ENCODE measurements at places on chromosomes 1 and 21.

GRCh38 chr1:7967196-7967595 is 5.7 kb downstream of the PARK7 start:
- DNase-seq = no peak

DNA sequence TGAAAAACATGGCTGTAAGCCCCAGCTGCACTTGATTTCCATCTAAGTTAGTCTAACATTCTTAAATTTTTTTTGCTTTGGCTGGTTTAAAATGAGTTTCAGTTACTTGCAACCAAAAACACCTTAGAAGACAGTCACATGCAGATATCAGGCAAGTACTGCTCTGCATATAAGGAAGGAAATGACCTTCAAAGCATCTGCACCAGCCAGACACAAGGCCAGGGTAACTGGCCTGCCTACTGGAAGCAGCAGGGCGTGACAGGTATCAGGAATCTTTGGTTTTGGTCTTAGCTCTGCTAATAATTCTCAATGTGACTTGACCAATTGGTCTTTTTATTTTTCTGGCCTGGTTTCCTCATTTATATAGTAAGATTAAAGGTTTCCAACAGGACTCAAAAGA is 33.5 kb downstream of the SCYL3 start:
- DNase-seq = no peak

GRCh38 chr1:57118948-57119603 is 153.3 kb upstream of the C8B start:
- no peak for DNase-seq

GRCh38 chr1:37448691-37449417 is 25.5 kb upstream of the ZC3H12A start:
- peak; percentile 97 for DNase-seq

- DNase-seq = no peak
Measured at GRCh38 chr1:159994896-159995295, 36.9 kb downstream of the PIGM start.

- no peak for DNase-seq
Measured at GRCh38 chr1:3838788-3839187, 18.2 kb downstream of the CEP104 start.

GRCh38 chr1:84780000-84780716 is 89.9 kb upstream of the SSX2IP start:
- no peak for DNase-seq

DNA sequence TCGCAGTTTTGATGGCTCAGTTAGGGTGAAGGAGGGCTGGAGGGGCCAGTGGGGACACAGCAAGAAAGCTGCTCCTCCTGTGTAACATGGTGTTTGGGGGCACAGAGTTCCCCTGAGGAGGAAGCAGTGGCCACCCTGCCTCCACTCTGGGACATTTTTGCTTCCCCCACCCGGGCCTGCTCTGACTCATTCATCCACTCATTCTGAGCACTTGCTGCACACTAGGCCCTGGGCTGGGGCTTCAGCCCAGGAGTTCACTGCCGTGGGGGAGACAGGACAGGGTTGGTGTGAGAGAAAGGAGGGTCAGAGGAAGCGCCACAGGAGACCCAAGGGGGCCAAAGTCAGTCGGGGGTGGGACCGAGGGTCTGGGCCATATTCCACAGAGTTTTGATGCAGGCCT is 41.4 kb upstream of the ACOT11 start:
- no peak for DNase-seq

GRCh38 chr1:156245451-156246232 is 2.2 kb downstream of the PAQR6 start:
- no peak for DNase-seq

GRCh38 chr1:165799387-165799786 is 28.0 kb upstream of the UCK2 start:
- DNase-seq = no peak

- no peak for DNase-seq
Measured at GRCh38 chr1:197944485-197944884, 27.3 kb downstream of the LHX9 start.

- DNase-seq = no peak
Measured at GRCh38 chr1:144551107-144551542, 41.6 kb upstream of the PPIAL4F start.

DNA sequence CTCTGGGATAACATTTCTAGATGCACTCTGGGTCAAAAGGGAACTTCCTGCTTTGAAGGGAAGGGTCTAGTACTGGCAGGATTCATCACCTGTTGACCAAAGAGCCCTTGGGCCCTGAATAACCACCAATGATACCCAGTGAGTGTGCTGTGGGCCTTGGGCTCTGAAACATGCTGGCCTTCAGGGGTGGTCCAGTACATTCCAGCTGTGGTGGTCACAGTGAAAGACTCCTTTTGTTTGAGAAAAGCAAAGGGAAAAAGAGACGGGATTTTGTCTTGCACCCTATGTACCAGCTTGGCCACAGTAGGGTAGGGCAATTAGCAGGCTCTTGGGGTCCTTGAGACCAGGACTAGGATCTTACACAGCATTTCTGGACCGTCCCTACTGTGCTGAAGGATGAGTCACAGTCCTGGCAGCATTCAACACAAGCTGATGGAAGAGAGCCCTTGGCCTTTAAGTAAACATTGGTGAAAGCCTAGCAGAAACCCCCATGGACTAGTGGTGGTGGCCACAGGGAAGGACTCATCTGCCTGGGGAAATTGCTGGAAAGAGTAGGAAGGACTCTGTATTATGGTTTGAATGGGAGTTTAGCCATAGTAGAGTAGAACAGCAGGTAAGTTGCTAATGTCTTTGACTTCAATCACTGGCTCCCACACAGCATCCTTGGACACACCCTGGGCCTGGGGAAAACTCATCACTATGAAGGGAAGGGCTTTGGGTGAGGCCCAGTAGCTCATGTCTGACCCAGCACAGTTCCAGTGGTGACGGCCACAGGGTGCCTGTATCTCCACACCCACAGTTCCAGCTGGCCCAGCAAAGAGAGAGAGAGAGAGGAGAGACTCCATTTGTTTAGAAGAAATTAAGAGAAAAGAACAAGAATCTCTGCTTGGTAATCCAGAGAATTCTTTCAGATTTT is 87.5 kb downstream of the COL24A1 start:
- DNase-seq = no peak

GRCh38 chr1:44267438-44267837 is 54.2 kb downstream of the DMAP1 start:
- no peak for DNase-seq

DNA sequence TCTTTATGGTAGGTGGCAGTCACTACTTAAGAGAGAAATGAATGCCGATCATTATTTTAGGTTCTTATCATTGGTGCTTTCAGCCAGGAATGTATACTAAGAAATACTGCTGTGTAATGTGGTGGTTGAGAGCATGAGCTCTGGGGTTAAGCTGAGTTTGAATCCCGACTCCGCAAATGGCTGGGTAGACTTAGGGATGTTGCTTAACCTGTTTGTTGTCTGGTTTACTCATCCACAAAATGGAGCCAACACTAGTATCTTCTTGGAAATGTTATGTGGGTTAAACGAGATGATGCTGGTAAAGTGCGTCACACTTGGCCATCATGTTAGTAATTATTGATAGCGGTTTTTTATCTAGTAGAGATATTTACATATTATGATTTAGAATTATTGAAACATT is 83.8 kb downstream of the WDR3 start:
- no peak for DNase-seq

DNA sequence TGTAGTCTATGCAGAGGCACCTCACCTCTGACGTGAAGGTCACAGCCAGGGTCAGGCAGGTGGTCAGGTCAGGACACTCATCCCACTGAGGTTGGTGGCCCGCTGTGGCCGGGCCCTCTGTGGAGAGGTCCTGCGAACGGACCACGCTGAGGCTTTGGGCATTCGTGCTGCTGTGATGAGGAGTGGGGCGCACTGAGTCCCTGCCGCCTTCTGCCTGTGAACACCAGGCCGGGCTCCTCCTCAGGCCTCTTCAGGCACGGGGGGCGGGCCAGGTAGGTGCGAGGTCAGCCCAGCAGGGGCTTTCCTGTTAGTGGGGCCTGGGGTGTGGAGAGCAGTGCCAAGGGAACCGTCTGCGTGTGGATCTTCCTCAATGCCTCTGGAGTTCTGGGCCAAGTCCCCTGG is 39.0 kb downstream of the COQ8A start:
- DNase-seq = no peak

GRCh38 chr1:166133276-166133841 is 33.4 kb downstream of the FAM78B start:
- DNase-seq = no peak

- peak; percentile 80 for DNase-seq
Measured at GRCh38 chr1:42936309-42937078, 22.2 kb downstream of the SLC2A1 start.

DNA sequence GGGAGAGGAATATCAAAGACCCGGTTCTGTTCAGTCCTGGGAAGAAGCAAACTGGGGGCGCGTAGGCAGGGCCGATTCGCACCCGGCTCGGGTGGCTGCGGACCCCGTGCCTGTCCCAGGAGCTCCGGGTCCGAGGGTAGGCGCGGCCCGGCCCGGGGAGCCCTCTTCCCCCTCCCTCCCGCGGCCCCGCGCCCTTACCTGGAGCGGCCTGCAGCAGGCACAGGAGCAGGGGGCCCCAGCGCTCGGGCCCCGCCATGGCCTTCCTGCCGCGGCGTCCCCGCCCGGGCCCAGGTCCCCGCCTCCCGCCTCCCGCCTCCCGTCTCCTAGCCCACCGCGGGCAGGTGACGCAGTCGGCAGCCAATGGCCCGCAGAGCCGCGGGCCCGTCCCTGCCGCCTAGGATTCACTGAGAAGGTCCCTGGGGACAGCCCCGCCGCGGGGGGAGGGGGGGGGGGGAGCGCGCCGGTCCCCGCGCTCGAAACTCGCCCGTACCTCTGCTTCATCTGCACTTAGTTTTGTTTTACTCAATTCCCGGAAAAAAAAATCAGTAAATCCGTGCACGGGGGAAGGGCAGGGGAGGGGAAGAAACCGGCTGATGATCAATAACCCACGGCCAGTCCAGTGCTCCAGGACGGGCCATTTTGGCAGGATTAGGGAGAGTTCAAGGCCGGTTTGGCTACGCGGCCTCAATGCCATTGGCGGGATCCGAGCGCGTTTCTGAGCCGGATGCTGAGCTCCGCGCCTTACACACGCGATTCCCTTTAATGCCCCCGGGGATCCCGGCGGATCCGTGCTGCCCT is at the start of gene IFNLR1:
Gene IFNLR1, minus strand, starts transcription at position 297 of the 798 bp plus-strand sequence. Its CDS starts 41 bp downstream, at position 256.
- DNase-seq = peak; percentile 32

DNA sequence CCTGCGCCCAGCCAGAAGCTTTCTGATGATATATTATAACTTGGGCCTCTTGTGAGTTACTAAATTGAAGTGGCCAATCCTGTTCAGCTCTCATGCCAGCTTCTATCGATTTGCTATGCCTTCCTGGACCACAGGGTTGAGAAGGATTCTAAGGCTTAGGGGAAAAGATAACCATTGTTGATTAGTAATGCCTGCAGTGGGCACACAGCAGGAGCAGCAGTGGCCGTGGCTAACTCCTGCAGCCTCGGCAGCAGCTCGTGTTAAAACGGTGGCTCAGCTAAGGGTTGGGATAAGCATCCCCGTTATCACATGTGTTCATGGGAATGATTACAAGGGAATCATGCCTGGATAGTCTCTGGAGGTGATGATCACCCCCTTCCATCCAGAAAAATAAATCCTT is 20.5 kb upstream of the KCNE2 start:
- DNase-seq = no peak

GRCh38 chr21:33374080-33374449 is 29.1 kb upstream of the IFNGR2 start:
- no peak for DNase-seq

DNA sequence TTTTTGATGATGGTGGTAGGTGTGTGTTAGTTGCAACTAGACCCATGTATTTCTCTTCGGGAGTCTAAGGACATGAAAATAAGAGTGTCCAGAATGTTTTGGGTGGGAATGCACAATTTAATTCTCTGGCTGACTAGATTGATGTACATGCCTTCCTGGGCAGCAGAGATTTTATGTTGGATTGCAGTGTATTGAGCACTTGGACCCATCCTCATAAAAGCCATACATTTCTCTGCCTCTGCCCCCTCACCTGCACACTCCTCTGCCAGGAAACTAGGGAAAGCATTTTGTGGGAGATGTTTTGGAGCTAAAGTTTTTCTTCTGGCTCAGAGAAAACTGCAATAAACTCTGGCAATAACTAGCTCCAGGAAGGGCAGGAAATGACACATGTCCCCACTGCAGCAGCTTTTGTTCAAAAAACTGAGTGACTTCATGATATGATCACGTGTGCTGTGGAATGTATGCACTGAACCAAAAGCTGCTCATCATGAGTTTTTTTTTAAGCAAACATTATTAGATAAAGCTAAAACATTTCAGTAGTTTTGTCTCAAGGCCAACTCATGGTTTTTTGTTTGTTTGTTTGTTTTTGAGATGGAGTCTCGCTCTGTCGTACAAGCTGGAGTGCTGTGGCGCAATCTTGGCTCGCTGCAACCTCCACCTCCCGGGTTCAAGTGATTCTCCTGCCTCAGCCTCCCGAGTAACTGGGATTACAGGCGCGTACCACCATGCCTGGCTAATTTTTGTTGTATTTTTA is 17.6 kb downstream of the RIT1 start:
- peak; percentile 86 for DNase-seq

- no peak for DNase-seq
Measured at GRCh38 chr1:183272390-183272848, 86.4 kb downstream of the LAMC2 start.

DNA sequence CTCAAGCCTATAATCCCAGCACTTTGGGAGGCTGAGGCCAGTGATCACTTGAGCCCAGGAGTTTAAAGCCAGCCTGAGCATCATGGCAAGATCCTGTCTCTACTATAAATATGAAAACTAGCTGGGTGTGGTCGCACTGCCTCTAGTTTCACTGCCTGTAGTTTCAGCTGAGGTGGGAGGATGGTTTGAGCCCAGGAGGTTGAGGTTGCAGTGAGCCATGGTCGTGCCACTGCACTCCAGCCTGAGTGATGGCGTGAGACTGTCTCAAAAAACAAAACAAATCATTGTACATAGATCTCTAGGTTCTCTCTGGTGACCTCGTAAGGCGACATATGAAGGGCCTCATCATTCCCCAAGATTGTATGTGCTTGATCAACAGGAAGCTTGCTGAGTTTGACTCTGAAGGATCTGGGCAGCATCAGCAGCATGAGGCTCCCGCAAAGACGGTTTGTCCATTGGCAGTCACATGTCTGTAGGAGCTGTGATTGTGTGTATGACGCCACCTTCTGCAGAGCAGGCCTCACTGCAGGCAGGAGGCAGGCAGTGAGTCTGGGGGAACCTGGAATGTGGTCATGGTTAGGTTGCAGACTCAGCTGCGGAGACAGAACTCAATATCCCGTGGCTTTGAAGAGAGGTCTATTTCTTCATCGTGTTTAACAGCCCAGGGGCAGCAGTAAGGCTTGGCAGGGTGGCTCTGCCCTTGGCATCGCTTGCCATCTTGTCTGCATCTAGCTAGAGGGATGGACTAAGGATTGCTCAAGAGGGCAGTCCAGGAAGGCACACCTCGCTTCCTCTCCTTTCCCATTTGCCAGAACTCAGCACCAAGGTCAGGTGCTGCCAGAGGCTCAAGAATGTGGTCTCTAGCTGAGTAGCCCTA is 14.0 kb downstream of the ATP5PO start:
- DNase-seq = peak; percentile 26

DNA sequence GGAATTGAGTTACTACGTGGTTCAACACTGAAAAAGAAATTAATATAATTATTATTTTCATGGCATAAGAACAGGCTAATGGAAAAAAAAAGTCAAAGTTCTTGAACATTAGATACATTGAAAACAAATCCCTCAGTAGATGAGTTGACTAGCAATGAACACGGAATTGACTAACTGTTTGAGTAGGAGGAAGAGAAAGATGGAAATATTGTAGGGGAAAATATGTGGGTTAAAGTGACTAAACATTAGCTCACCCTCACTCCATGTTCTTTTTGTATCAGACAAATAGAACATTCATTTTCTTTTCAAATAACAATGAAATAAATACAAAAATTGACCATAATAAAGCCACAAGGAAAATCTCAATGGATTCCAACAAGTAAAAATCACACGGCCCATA is 84.3 kb downstream of the KCNK2 start:
- DNase-seq = no peak

GRCh38 chr1:6592441-6592840 is 10.2 kb downstream of the KLHL21 start:
- DNase-seq = no peak

All from foreskin keratinocyte (primary cell).